ENCODE measurements at places on chromosomes 7 and 10.
A peak's percentile ranks its signal among the peaks of the same experiment; 100 is the strongest.

DNA sequence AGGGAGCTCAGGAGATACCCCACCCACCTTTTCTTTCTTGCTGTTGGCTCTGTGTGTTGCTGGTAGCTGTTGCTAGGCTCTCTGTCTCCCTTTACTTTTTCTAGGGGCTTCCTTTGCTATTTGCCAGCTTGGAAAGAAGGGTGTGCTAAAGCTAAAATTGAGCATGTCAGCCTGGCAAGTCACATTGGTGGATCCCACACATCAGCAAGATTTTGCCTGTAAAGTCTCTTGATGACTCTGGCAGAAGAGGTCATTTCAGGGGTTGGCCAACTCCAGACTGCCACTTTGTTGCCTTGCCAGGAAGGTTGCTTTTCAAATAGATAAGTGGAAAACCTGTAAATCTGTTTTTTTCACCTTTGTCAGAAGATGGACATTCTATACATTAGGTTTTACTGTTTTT is 9.9 kb downstream of the CCNY start:
- DNase-seq = no peak

GRCh38 chr7:2487586-2488271 is 11.5 kb upstream of the GRIFIN start:
- DNase-seq = no peak

GRCh38 chr10:117476281-117476680 is 66.3 kb upstream of the EMX2 start:
- no peak for DNase-seq

- DNase-seq = no peak
These were observed 14.4 kb downstream of the RAMP3 start for GRCh38 chr7:45171946-45172345.

GRCh38 chr10:116268976-116269375 is 4.0 kb downstream of the GFRA1 start:
- no peak for DNase-seq

DNA sequence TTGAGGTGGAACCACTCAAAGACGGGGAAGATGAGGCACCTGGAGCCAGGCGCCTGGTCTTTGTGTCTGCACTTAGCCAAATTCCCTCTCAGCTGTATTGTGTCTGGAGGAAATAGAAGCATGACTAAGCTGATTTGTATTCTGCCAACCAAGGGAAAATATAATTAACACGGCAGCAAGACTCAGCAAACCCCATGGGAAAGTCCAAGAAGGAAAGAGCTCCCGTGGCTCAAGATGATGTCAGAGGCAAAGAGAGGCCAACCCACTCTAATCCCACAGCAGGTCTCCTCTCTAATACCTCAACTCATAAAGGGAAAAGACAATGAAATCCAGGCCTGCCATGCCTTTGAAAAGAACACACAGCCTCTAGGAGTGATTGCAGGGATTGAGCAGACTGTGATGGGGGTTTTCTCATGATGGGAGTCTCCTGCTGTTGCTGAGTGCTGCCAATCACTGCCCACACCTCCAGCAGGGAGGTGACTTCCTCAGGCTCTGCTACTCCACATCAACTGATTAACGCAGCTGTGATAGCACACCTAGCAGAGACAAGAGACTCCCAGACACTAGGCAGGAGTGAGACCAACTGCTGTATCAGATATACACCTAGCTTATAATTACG is 255.5 kb upstream of the C7orf33 start:
- DNase-seq = peak; percentile 44

GRCh38 chr10:128839701-128840100 is 627.3 kb upstream of the MGMT start:
- DNase-seq = no peak

DNA sequence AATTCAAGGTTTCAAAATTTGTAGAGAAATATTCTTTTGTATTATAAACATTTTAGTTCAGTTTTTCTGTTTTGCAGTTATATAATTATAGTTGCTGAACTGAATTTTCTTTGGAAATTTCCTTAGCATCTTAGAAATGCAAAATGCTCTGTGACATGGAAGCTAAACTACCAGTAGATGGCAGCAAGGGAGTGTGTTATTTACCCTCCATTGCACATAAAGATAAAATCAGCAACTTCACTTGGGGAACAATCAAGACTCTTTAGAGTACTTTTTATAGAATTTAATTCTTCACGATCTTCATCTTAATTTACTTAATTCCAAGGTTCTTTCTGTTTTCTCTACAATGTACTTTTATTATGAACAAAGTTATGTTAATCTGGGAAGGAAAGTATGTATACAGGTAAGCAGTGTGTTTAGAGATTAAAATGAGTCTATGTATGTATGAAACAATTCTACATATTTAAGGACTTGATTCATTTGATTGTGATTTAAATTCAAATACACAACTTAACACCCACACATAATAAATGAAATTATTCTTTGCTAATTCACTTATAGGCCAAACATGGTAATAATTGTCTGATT is 404.2 kb downstream of the THSD7A start:
- DNase-seq = no peak

- peak; percentile 18 for DNase-seq
These were observed 9.3 kb upstream of the TSPAN14 start for GRCh38 chr10:80444646-80445319.

- DNase-seq = no peak
These were observed 32.5 kb upstream of the KNDC1 start for GRCh38 chr10:133127291-133128125.

DNA sequence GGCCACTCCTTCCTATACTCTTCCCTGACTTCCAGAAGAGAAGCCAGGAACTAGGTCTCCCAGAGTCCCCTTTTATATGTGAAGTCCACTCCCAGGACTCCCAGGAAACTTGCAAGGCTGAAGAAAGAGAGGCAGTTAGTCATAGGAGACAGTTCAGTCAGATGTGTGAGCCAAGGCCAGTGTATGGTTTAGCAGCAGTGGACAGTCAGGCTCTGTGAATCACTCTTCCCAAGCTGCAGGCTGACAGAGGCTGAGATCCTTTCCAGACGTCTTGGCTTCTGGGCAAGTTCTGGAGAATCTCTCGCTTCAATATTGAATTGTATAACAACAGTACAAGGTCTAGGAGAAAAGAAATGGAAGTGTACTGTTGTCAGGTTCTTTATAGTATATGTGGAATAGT is 26.9 kb downstream of the BLVRA start:
- no peak for DNase-seq

- DNase-seq = no peak
These were observed 24.5 kb downstream of the AVL9 start for GRCh38 chr7:32519763-32520162.

DNA sequence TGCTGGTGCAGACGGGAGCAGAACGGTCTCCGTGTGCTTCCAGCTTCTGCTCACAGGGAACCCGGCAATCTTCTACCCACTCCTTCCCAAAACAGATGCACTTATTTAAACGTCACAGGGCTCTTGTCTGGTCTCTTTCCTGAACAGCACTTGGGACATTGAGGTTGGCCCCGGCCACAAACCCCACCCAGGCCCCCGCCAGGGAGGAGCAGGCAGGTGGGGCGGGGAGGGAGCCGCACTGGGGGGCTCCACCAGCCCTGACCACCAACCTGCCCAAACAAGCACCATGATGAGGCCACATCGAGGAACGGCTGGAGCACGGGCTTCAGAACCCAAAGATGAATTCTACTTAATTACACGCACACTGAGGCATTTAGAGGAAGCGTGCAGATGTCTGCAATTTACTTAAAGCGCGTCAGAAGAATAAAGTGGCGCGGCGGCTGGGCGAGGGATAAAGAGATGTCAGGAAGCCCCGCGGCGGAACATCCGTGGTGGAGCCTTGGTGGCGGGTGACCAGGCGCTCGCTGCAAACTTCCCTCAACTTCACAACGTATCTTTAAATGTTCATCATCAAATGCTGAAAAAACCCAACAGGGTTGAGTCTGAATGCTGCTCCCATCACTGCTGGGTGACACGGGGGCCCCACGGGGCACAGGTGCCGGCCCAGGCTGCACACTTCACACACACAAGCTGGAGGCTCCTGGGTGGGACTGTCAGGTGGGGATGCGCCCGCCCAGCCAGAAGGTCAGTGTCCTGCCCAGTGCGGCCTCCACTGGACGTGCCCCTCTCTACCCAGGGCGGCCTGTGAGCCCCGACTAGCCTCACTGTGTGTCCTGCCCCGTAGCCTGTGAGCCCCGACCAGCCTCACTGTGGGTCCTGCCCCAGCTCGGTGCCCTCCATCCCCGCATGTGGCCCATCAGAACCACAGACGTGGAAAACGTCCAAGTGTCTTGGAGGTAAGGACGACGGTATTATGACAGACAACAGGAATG is 279.2 kb downstream of the MAD1L1 start:
- no peak for DNase-seq

GRCh38 chr7:35988105-35988504 is 164.9 kb upstream of the EEPD1 start:
- no peak for DNase-seq

GRCh38 chr10:24269476-24269875 is 60.5 kb downstream of the KIAA1217 start:
- DNase-seq = no peak

- DNase-seq = no peak
These were observed 969 bp downstream of the SLC35G1 start for GRCh38 chr10:93894516-93895378.

GRCh38 chr7:122652876-122653275 is 46.0 kb downstream of the RNF133 start:
- peak; percentile 30 for DNase-seq

DNA sequence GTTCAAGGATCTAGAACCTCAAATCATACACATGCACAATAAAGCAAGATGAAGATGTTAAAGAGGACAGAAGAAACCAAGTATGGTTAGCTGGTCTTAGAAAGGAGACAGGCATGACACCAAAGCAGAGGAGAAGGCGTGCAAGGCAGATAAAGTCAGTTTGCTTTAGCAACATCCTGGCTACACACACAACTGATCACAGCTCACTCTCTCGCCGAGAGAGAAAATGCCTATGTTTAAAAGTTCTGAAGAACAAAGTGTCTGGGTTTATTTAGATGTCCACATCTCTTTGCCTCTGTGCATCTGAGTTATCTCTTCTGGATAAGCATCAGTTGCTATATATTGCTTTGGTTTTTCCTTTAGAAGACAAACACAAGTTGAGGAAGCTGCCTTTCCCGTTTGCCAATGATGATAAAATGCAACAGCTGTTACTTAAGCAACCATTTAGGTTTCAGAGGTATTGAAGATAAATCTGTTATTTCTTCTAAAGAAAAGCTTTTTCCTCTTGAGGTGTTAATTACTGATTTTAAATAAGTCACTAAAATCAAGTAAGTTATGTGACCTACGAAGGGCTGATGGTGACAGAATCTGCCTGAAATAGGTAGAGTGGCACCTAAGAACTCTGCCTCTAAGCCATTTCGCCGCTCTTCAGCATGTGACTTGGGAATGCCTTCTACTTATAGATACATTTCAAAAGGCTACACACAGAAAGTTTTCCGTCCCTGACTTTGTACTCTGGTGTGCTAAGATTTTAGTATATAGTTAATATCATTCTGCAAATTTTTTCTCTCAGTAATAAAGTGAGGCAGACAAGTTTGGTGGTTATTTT is 146.2 kb upstream of the ASAH2 start:
- DNase-seq = no peak

- DNase-seq = no peak
These were observed 174.8 kb downstream of the DKK1 start for GRCh38 chr10:52488606-52489485.

DNA sequence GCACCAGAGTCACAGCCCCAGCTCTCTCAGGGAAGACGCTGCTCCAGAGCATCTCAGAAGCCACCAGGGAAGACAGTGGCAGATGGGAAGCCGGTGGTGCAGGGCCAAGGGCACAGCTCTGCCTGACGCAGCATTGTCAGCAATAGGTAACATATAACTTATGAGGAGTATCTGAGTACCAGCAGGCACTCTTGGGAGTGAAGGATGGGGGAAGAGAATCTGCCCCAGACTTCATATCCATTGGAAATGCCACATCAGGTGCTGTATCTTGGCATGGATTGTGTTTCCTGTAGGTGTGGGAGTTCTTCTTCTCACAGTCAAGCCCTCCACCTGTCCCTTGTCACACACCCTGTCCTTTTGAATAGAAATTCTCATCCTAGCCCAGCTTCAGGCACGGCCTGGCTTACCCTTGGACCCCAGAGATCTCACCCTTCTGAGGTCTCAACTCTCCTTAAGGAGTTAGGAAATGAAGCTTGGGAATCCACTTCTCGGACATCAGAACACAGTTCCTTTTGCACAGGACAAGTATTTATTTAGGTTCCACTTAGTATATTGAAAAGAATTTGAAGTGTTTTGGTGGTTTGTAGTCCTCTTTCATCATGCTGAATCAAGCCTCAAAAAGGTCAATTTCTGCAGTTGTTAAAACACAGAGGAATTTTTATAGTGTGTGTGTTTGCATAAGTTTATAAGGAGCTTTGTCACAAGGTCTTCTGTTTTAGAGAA is 9.9 kb downstream of the EPDR1 start:
- no peak for DNase-seq

DNA sequence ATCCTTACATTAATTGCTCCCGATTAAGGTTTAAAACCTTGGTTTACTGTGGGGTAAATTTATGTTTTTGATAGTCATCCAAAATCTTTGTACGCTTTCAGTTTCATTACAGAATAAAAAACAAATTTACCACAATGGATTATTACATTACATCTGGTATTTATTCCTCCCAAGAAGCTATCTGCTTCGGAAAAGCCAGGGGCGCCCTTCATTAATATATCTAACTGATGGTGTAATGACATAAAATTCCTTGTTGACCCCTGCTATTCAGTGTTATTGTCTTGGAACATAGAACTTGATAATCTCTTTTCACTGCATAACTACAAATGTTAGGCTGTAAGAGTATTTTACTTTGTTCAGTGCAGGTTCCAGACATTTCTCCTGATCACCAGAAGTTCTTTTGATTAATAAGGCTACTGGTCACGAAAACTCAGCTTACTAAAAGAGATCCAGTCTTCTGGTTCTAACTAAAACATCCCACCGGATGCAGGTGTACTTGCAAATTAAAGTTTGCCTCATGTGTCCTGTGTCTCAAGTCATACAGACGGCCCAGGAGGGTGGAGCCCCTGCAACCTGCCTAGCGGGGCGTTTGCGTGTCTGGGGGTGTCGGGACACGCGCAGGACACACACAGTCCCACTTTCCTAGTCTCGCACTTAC is 581 bp upstream of the GLCCI1 start:
- no peak for DNase-seq

- DNase-seq = no peak
These were observed 72.0 kb upstream of the FOXP2 start for GRCh38 chr7:114342431-114343179.

GRCh38 chr7:1235501-1236131 is 2.9 kb downstream of the UNCX start:
- DNase-seq = no peak

GRCh38 chr7:4040109-4040928 is 641.8 kb upstream of the FOXK1 start:
- DNase-seq = no peak

DNA sequence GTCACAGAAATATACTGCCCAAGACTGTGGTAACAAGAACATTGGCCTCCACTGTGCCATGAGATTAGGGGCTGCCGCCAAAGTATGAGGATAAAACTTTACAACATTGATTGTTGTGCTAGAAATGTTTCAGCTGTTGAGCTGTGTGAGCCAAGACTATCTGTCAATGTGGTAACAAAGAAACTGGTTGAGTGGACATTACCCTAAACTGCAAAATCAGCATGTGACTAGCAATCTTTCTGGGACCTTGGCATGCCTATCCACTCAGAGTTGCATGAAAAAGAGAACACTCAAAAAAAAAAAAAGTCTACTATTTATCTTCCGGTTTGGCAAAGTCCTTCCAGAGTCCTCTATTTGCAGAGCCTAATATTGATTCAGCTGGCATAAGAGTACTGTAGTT is 605.6 kb upstream of the CNTNAP2 start:
- peak; percentile 37 for DNase-seq

All from NCI-H2081 (cell line).